ENCODE measurements at places on chromosomes 3 and 15.

DNA sequence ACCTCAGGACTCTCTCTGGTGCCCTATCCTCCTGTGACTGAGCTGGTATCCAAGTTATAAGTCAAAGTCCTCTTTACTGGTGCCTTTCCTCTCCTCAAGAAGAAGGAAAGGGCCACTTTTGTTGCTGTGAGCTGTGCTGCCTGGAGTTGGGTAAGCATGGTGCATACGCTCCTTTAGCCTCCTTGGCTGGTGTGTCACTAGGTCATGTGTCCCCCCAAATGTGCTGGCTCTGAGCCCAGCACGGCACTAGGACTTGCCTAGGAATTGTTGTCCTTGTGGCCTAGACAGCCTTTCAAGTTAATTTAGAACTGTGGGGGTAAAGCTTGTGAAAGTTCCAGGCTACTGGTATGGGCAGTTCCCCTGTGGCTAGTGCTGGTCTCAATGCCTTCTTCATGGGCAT lies 113.8 kb downstream of the UBE2E2 start:
- DNase-seq = no peak

- DNase-seq = no peak
Measured at GRCh38 chr3:107275511-107275910, 101.7 kb upstream of the CCDC54 start.

GRCh38 chr3:132343018-132343612 lies 25.9 kb downstream of the ACP3 start:
- DNase-seq = no peak

DNA sequence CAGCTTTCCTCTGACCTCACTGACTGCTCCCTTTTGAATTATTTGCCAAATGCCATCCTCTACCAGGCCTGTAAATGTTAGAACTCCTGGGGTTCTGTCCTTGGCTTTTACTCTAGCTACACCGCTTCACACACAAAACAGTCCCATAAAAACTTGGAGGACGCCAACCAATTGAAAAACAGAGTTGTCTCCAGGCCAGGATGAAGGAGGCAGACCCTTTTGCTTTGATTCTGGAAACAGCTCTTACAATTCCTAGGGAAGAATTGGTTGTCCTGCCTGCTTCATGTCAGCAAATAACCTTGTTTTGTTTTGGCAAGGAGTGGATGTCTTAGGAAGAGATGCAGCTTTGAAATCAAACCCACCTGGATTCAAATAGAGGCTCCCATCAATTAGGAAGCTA lies 375.5 kb downstream of the UNC13C start:
- DNase-seq = no peak

GRCh38 chr3:115660646-115661337 lies 37.5 kb downstream of the GAP43 start:
- no peak for DNase-seq

GRCh38 chr3:73568371-73568862 lies 56.3 kb downstream of the PDZRN3 start:
- DNase-seq = no peak

- DNase-seq = no peak
Measured at GRCh38 chr3:101602731-101603130, 28.8 kb downstream of the PCNP start.

- no peak for DNase-seq
Measured at GRCh38 chr15:94467034-94467433, 235.7 kb downstream of the MCTP2 start.

GRCh38 chr3:129308636-129309035 lies 30.0 kb downstream of the HMCES start:
- no peak for DNase-seq

Data from stimulated activated CD8-positive, alpha-beta memory T cell treated with anti-CD3 and anti-CD28 coated beads, Interleukin-4, amount 100 ng/mL, for 24 hours (primary cell).